NCI-H2029 treated with DMSO at 0.1 percent for 48 hours (cell line): ENCODE measurements at places on chromosomes 2 and 18.

GRCh38 chr2:43899589-43899988 lies 60.8 kb downstream of the ABCG8 start:
- no peak for DNase-seq

GRCh38 chr2:159140070-159140769 lies 146.3 kb downstream of the WDSUB1 start:
- no peak for DNase-seq

GRCh38 chr2:9703701-9704221 lies 73.0 kb upstream of the YWHAQ start:
- no peak for DNase-seq

- peak; percentile 62 for DNase-seq
Measured at GRCh38 chr2:230664128-230664527, 48.5 kb upstream of the CAB39 start.

GRCh38 chr2:174792309-174793025 lies 28.2 kb upstream of the CHRNA1 start:
- no peak for DNase-seq

- DNase-seq, result no peak
Measured at GRCh38 chr2:102915128-102915527, 153.3 kb downstream of the TMEM182 start.

DNA sequence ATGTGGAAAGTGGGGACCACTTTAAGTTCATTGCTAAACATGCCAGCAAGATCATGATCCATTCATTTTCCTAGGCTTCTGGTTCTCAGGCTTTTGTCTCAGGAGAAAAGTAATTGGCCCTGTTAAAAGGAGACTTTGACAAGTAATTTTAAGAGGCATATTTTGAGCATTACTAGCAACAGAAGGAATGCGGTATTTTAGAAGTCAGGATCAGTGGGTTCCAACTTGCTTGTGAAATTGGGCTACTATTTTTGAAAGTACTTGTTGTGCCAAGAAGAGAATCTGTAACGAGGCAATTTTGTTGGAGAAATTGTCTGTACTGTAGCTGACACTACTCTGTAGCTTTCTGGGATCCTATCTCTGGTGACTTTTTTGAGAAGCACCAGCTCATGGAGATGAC lies 59.4 kb downstream of the CERS6 start:
- no peak for DNase-seq

DNA sequence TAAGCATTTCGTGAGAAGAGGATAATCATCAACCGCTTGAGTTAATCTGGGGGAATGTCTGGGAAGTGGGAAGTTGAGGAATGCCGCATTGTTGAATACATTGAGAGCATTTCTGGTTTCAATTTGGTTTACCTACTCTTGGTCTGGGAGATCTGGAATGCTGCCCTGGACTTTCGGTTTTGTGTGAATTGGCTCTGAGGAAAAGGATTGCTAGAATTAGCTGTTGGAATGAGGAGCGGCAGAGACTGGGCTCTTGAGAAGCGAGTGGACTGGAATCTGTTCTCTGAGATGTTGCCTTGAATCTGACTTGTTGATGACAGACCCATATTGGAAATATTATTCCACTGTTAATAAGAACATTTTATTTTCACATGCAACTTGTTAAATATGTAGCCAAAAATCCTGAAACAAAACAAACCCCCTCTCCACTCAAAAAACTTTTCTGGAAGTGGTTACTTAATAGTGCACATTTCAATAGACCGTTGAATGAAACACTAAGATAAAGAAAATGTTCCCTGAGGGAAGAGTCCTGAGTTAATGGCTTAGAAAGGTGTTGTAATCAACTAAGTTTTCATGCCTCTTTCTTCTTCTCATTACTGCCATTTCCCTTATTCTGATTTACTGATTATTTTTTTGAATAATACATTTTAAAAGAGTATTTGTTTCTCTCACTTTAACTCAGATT lies 50.8 kb downstream of the PTPRM start:
- DNase-seq, result no peak

- DNase-seq, result no peak
Measured at GRCh38 chr2:134154246-134154645, 99.6 kb upstream of the MGAT5 start.

DNA sequence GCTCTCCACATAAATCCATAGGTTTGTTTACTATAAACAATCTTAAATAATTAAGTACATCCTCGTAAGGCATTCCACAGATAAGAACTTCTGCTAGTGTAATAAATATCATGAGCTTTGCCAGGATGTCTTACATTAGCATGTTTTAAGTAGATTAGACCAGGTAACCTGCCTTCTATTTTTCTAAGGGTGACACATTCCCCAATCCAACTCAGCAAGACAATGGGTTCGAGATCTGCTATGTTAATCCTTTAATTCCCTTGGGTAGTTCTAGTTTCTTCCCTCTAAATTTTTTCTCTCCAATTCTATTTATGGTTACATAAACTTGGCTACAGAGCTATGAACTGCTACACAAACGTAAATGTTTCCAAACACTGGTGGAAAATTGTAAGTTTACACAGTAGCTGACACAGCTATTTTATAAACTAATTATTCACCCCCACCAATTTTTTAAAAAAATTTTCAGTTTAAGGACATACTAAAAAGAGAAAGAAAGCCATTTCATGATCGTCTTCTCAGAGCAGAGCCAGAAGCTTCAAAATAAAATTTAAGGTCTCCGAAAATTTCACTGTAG lies 386.5 kb upstream of the SLC39A10 start:
- no peak for DNase-seq

DNA sequence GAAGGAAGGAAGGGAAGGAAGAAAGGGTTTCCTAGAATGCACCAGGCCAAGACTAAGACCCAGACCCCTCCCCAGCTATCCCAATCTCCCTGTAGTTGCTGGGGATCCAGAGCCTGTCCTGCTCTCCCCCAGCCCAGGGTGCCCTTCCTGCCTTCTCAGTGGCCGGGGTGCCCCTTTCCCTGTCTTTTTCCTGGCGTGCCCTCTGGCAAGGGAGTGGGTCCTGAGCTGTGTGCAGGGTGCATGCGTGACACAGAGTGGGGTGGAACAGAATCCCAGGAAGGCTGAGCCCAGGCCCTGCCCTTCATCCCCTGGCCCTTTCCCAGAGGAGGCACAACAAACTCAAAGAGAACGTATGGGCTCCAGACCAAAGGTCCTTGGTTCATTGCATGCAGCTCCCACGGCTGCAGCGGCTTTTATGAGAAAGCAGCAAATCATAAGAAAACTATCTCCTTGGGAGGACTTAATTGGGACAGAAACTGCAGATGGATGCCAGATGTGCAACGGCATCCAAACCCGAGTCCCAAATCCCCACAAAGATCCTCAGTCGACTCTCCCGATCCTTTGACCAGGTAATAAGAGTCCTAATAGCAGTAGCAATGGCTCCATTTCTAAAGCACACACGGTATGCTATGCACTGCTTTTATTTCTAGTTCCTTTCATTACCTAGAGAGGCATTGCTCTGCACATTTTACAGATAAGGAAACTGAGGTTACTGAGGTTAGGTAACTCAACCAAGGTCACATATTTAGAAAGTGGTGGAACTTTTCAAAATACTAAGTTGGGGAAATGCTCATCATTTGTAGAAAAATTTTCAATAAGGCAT lies 12.7 kb upstream of the ARID5A start:
- DNase-seq, result no peak

DNA sequence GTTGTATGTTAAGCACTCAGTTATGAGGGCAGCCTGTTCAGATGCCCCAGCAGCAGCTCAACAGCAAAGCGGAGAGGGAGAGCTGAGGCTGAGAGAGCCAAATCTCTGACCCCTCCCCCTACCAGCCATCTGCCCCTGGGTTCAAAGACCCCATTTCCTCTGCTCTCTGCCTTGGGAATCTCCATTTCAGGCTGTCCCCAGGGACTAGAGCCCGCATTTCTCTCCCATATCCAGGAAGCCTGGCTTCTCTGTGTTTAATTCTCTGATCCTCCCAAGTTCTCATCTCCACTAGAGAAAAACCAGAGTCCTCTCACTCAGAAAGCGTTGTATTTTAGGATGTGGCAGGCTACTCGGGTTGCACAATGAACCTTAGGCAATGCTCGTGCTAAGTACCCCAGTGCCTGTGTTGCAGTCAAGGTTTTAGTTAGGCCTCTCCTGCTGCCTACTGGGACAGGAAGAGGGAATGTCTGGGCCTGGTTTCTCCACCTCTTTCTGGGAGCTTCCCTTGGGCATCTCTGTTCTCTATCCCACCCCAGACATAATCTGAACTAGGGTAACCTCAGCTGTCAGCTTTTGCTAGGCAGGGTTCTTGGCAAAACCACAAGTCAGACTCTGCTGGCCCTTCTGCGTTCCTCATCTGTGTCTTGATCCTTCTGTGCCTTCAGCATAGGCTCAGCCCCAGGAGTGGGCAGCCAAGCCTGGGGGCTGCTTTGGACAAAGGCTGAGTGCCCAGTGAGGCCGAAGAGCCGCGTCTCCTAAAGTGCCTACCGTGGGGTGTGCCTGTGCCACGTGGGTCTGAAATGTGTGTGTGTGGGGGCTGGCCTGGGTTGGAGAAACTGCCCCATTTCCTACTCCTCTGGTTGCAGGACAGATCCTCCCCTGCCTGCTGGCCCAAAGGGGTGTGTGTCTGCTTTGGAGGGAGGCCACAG lies 96.8 kb downstream of the STPG4 start:
- no peak for DNase-seq

DNA sequence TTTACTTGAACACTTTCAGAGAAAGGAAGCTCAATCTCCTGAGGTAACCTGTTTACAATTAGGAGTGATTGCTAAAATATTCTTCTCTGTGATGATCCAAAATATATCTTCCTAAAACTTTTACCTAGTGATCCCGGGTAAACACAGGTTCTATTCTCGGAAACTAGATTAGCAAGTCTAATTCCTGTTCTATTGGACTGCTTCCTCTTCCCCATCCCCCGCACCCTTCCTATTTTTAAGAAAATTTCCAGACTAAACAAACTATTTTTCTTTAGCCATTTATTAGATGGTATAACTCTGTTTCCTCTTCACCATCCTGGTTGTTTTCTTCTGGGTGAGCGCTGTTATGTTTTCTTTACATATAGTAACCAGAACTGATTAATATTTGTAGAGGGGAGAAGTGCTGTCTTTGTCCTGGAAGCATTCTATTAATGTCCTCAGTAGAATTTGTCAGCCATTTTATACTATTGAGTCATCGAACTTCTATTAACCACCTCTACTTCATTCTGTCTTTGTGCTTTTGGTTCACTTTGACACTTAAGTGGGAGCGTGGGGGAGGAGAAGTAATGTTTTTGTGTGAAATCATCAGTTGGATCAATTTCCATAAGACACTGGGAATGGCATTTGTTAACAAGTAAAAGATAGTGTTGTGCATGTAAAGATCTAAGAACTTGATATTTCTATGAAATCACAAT lies 31.8 kb downstream of the CREB1 start:
- DNase-seq, result no peak

DNA sequence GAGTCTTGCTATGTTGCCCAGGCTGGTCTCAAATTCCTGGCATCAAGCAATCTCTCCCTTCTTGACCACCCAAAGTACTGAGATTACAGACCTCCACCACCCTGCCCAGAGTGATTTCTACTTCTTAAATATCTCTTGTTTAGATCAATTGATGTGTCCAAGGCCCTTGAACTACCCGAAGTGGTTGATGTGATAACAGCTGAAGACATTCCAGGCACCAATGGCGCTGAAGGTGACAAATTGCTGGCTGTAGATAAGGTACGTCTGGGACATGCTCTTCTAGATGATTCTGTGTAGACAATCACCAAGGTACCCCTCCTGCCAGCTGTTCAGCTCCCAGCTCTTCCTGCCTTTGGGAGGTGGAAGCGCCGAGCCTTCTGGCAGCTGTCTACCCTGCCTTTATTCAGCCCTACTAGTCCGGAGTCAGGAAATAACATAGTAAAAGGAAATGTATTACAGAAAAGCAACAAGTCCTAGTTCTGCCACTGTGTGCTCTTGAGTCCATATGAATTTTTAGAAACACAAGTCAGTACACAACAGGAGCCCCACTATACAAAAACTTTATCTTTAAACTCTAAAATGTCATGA lies 61.3 kb upstream of the BZW1 start:
- no peak for DNase-seq

- DNase-seq, result no peak
Measured at GRCh38 chr2:102226171-102226570, 39.3 kb downstream of the IL1RL2 start.

- no peak for DNase-seq
Measured at GRCh38 chr2:870426-870825, 80.2 kb upstream of the SNTG2 start.

- DNase-seq, result no peak
Measured at GRCh38 chr2:208407667-208408066, 1.1 kb downstream of the PTH2R start.

- peak; percentile 15 for DNase-seq
Measured at GRCh38 chr2:223970343-223971128, 13.3 kb downstream of the MRPL44 start.

DNA sequence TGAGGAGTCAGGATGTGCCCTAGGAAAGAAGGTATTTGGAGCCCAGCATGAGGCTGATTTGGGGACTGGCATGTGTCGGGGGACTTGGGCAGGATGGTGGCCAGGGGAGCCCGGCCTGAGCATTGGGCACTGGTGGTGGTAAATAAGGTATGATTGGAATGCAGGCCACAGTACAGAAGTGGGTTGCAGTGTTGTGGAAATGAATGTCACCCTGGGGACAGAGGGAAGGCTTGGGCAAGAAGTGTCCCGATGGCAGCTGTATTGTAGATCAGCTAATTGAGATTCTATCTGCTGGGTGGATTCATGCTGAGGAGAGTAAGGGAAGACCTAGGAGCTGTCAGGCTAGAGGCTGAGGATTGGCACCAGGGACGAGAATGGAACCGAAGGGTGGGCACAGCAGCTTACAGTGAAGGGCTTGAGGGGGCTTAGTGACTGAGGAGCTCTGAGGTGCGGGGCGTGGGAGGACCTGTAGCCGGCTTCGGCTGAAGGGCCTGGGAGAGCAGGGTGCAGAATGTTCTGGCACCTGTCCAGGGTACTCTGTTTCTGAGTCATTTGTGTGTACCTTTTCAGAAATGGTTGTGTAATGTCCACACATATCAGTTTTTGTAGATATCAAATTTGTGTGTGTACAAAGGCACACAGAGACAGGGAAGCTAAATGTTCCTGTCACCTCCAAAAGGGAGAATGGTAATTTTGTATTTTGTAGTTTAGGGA lies 170.2 kb downstream of the PRKCE start:
- peak; percentile 38 for DNase-seq

DNA sequence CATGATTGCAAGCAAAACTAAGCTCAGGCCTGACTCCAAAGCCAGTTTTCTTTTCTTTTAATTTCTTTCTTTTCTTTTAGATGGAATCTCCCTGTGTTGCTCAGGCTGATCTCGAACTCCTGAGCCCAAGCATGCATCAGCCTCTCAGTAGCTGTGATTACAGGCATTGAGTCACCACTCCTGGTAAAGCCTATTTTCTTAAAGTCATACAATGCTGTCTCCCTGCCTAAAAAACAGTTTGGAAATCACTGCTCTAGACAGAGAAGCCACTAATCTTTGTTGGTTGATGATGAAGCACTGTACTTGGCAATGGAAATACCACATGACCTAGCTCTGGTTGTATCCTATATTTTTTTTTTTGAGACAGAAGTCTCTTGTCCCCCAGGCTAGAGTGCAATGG lies 33.1 kb upstream of the ZNF532 start:
- no peak for DNase-seq

GRCh38 chr2:12948961-12949353 lies 232.2 kb downstream of the TRIB2 start:
- DNase-seq, result no peak
